ENCODE measurements at places on chromosomes 5 and 9.

GRCh38 chr5:59062986-59063683 is 480.3 kb downstream of the RAB3C start:
- no peak for DNase-seq
- no peak overlapping the region for H3K27ac ChIP-seq
- H3K36me3 ChIP-seq: no peaks in the 10 kb centered on the region
- H3K27me3 ChIP-seq: no peaks in the 10 kb centered on the region
- no peak overlapping the region for H3K4me3 ChIP-seq
- H3K4me1 ChIP-seq: peaks cover 13% of the 10 kb centered on the region

- no peaks in the 10 kb centered on the region for H3K36me3 ChIP-seq
- H3K27ac ChIP-seq: no peak overlapping the region
- no peak for DNase-seq
- H3K4me1 ChIP-seq: no peaks in the 10 kb centered on the region
These were observed 99.6 kb upstream of the SPEF2 start for GRCh38 chr5:35518104-35518503.

GRCh38 chr9:114880291-114880745 is 50.1 kb downstream of the TNFSF8 start:
- no peak overlapping the region for H3K4me3 ChIP-seq
- no peaks in the 10 kb centered on the region for H3K27me3 ChIP-seq
- H3K4me1 ChIP-seq: no peaks in the 10 kb centered on the region
- no peaks in the 10 kb centered on the region for H3K36me3 ChIP-seq
- DNase-seq: no peak

DNA sequence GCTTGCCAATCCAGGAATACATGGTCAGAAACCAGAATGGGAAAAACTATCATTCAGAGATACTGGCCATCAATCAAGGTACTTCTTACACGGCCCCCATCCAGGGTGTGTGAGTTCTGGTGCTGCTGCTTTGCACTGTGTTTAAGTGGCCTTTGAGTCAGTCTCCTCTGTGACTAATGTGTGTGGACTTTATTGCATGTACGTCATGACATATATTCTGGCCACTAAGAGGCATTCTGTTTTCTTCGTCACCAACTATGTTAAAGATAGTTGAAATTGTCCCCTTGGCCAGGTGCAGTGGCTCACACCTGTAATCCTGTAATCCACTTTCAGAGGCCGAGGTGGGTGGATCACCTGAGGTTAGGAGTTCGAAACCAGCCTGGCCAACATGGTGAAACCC is 8.5 kb downstream of the EXOSC3 start:
- H3K4me3 ChIP-seq: no peak overlapping the region
- H3K4me1 ChIP-seq: no peaks in the 10 kb centered on the region
- peaks cover 19% of the 10 kb centered on the region for H3K36me3 ChIP-seq
- H3K27ac ChIP-seq: no peak overlapping the region

- peaks cover 14% of the 10 kb centered on the region for H3K4me1 ChIP-seq
- H3K4me3 ChIP-seq: no peak overlapping the region
These were observed 249.6 kb downstream of the AOPEP start for GRCh38 chr9:94976077-94976476.

DNA sequence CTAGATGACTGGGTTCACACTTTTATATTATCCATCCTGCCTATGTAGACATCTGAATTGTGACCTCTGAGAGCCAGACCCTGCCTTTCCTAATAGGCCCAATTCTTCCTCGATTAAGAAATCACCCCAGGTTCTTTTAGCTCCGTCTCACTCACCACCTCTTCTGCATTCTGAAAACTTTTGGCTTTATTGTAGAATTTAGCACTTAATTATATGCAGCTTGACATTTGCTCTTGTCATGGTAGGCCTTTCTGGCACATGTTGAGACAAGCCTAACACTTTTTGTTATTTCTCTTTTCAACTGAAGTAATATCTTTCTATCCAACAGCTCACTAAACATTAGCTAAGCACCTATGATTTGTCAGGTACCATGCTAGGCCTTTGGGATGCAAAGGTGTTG is 163.3 kb downstream of the INSYN2B start:
- no peaks in the 10 kb centered on the region for H3K36me3 ChIP-seq
- no peak overlapping the region for H3K4me3 ChIP-seq
- no peak for DNase-seq
- H3K27me3 ChIP-seq: peaks cover 32% of the 10 kb centered on the region
- H3K27ac ChIP-seq: no peak overlapping the region

DNA sequence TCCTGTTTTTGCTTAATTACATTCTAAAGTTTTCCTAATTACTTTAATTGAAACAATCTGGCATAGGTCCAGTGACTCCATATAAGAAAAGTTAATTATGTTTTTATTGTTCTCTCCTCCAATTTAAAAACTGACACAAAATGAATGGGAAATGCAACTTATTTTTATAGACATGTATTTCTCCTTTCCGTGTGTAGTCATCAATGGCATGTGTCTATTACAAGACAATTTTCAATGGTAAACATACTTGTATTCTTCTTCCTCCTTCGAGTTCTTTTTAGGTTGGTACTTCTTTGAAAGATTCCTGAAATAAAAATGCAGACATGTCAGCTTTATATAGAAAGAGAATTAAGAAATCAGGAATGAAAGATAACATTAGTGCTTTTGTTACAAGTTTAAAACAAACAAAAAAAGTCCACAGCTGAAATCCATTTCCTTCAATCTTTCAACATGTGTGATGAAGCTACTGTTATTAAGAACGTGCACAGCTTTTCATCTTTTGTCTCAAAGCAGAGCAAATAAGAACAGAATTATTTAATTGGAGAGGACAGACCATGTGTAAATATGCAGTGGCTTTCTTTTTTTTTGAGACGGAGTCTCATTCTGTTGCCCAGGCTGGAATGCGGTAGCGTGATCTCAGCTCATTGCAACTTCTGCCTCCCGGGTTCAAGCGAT is 63.8 kb downstream of the FNBP1 start:
- H3K4me3 ChIP-seq: no peak overlapping the region
- no peak for DNase-seq
- no peak overlapping the region for H3K27ac ChIP-seq
- no peaks in the 10 kb centered on the region for H3K27me3 ChIP-seq

GRCh38 chr5:25955337-25955736 is 1083.0 kb downstream of the CDH9 start:
- H3K27me3 ChIP-seq: no peaks in the 10 kb centered on the region
- DNase-seq: no peak
- no peaks in the 10 kb centered on the region for H3K4me1 ChIP-seq
- H3K4me3 ChIP-seq: no peak overlapping the region
- H3K36me3 ChIP-seq: no peaks in the 10 kb centered on the region
- H3K27ac ChIP-seq: no peak overlapping the region

- no peaks in the 10 kb centered on the region for H3K4me1 ChIP-seq
- no peak overlapping the region for H3K27ac ChIP-seq
- H3K4me3 ChIP-seq: no peak overlapping the region
- H3K36me3 ChIP-seq: peaks cover 1% of the 10 kb centered on the region
- no peaks in the 10 kb centered on the region for H3K27me3 ChIP-seq
- no peak for DNase-seq
These were observed 622.1 kb downstream of the PSAT1 start for GRCh38 chr9:78918976-78919375.

- H3K36me3 ChIP-seq: peaks cover 3% of the 10 kb centered on the region
- H3K27me3 ChIP-seq: no peaks in the 10 kb centered on the region
- H3K4me1 ChIP-seq: peaks cover 30% of the 10 kb centered on the region
- no peak overlapping the region for H3K4me3 ChIP-seq
- DNase-seq: no peak
These were observed 159.7 kb upstream of the VLDLR start for GRCh38 chr9:2461892-2462291.

GRCh38 chr5:73339051-73339575 is 109.5 kb downstream of the FOXD1 start:
- no peak overlapping the region for H3K4me3 ChIP-seq
- peaks cover 16% of the 10 kb centered on the region for H3K4me1 ChIP-seq
- H3K36me3 ChIP-seq: no peaks in the 10 kb centered on the region
- DNase-seq: no peak
- peaks cover 29% of the 10 kb centered on the region for H3K27me3 ChIP-seq

DNA sequence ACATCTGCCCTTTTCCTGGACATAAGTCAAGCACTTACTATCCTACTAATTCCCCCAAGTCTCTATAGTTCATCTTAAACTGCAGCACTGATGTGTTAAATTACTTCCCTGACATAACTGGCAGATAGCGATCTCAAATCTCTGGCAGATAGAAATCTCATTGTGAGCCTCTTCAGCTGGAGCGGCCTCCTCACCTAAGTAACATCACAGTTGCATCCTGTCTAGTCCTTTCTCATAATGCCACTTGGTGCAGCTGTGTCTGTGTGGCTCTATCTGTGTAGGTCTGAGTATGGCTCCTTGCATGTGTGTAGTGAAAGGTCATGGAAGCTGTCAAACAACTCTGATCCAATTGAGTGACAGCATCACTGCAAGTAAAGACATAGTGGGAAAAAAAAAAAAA is 53.6 kb upstream of the FST start:
- no peaks in the 10 kb centered on the region for H3K36me3 ChIP-seq
- H3K27me3 ChIP-seq: peaks cover 4% of the 10 kb centered on the region
- H3K4me1 ChIP-seq: peaks cover 5% of the 10 kb centered on the region
- DNase-seq: no peak
- no peak overlapping the region for H3K27ac ChIP-seq

DNA sequence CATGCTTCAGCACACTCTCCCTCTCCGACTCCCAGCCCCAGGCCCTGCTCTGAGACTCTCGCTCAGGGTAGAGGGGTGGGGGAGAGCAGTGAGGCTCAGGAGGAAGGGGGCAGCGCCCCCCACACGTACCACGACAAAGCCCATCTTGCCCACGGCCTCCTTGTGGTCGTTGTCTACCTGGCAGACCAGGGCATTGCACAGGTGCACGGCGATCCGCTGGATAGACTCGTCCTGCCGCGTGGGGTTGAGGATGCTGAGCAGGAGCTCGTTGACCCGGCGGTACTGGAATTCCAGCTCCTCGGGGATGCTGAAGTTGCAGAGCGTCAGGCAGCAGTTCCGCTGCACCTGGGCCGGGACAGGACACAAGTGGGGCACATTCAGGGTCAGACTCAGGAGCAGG is 18.5 kb upstream of the ZDHHC12 start:
- no peaks in the 10 kb centered on the region for H3K27me3 ChIP-seq
- H3K4me1 ChIP-seq: no peaks in the 10 kb centered on the region
- H3K36me3 ChIP-seq: peaks cover 2% of the 10 kb centered on the region
- no peak overlapping the region for H3K27ac ChIP-seq

DNA sequence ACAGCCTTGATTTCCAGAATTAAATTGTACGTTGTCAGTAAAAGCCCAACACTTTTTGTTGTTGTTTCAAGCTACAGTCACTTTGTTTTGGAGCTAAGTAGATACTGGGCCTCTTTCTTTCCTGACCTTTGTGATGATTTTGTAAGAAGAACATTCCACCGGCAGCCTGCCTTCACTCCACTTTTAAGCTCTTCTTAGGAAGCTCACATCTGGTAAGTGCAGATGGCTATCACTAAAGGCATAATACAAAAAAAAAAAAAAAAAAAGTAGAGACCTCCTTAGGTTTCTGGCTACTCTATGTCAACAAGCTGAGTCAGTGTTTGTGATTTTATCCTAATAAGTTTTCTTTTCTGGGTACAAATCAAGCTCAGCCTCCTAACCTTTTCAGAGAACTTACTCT is 1922.1 kb upstream of the WWC1 start:
- H3K4me1 ChIP-seq: peaks cover 17% of the 10 kb centered on the region
- H3K36me3 ChIP-seq: no peaks in the 10 kb centered on the region
- peaks cover 18% of the 10 kb centered on the region for H3K27me3 ChIP-seq

- H3K27ac ChIP-seq: peak overlapping the region; percentile 94
- DNase-seq: no peak
- no peak overlapping the region for H3K4me3 ChIP-seq
These were observed 10.1 kb upstream of the FSD1L start for GRCh38 chr9:105437704-105438103.

- no peaks in the 10 kb centered on the region for H3K36me3 ChIP-seq
- no peak overlapping the region for H3K27ac ChIP-seq
- H3K4me1 ChIP-seq: no peaks in the 10 kb centered on the region
- H3K27me3 ChIP-seq: no peaks in the 10 kb centered on the region
These were observed 124.5 kb downstream of the CAAP1 start for GRCh38 chr9:26768145-26768544.

- no peaks in the 10 kb centered on the region for H3K36me3 ChIP-seq
- DNase-seq: no peak
- no peak overlapping the region for H3K4me3 ChIP-seq
- peaks cover 3% of the 10 kb centered on the region for H3K27me3 ChIP-seq
- no peak overlapping the region for H3K27ac ChIP-seq
These were observed 12.2 kb upstream of the SPATA31D1 start for GRCh38 chr9:81976351-81976750.

DNA sequence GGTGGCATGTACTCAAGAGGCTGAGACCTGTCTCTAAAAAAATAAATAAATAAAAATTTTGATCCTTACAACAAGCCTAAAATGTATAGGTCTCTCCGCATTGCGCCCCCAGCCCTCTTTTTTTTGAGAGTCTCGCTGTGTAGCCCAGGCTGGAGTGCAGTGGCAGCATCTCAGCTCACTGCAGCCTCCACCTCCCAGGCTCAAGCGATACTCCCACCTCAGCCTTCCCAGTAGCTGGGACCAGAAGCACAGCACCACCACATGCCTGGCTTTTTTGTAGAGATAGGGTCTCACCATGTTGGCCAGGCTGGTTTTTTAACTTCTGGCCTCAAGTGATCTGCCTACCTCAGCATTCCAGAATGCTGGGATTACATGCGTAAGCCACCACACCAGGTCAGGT is 2.2 kb upstream of the GARIN3 start:
- H3K4me1 ChIP-seq: no peaks in the 10 kb centered on the region
- H3K27me3 ChIP-seq: no peaks in the 10 kb centered on the region
- DNase-seq: no peak
- H3K4me3 ChIP-seq: no peak overlapping the region
- no peaks in the 10 kb centered on the region for H3K36me3 ChIP-seq

- no peak for DNase-seq
- peaks cover 9% of the 10 kb centered on the region for H3K36me3 ChIP-seq
- peak overlapping the region; percentile 53 for H3K27ac ChIP-seq
- peak overlapping the region; percentile 26 for H3K4me3 ChIP-seq
- no peaks in the 10 kb centered on the region for H3K27me3 ChIP-seq
These were observed 4.0 kb downstream of the MAT2B start for GRCh38 chr5:163509291-163509951.

- peak overlapping the region; percentile 82 for H3K27ac ChIP-seq
- no peak overlapping the region for H3K4me3 ChIP-seq
- H3K4me1 ChIP-seq: peaks cover 57% of the 10 kb centered on the region
- H3K36me3 ChIP-seq: peaks cover 3% of the 10 kb centered on the region
These were observed 27.2 kb downstream of the PRRC2B start for GRCh38 chr9:131420980-131421624.

- H3K4me1 ChIP-seq: peaks cover 1% of the 10 kb centered on the region
- H3K4me3 ChIP-seq: no peak overlapping the region
- H3K36me3 ChIP-seq: no peaks in the 10 kb centered on the region
- H3K27me3 ChIP-seq: peaks cover 14% of the 10 kb centered on the region
These were observed 145.3 kb downstream of the PAPPA start for GRCh38 chr9:116298878-116299391.

- no peak for DNase-seq
- peaks cover 14% of the 10 kb centered on the region for H3K27me3 ChIP-seq
- H3K27ac ChIP-seq: no peak overlapping the region
- no peaks in the 10 kb centered on the region for H3K36me3 ChIP-seq
These were observed 3.8 kb upstream of the FCHSD1 start for GRCh38 chr5:141655020-141655419.
